ENCODE measurements at places on chromosomes 7 and 10. TPM values are rescaled to one million over a fixed set of nuclear protein-coding genes. Genes with fewer than 3 reads are reported as not detected.

DNA sequence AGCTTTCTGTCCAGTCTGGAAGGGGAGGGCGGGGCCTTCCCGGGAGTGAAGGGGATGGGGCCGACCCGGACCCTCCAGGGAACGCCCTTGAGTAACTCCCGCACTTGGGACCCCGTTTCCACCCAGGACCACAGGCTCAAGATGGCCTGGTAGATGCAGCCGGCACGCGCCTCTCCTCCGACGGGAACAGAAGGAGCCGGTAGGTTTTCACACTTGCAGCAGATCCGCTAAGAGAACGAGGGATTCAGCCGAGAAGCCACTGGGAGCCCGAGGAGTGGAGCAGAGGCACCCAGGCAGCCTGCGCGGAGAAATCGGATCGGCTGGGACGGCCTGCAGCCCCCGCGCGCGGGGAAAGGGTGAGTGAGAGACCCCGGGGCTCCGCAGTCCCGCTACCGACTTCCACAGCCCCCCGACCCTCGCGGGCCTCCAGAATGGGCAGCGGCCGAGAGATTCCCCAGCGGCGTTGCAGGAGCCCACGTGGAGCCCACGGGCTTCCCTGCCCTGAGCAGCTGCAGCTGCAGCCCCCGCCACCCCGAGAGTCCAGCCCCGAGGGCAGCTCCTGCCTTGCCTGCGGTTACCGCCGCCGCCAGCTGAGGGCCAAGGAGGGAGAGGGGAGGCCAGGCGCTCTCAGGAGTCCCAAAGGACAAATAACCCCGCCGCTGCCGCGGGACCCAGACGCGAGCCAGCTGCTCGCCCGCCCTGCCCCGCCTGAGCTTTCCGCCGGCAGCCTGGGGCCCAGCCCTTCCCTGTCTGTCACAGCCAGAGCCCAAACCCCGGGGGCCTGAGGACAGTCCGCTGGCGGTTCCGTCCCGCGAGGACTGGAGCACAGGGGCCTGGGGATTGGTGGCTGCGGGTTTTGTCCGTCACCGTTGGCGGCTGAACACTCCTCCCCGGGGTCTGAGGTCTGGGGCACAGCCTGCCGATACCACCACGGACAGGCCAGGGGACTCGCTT lies 21.8 kb downstream of the IFT22 start:
- DNase-seq: no peak

GRCh38 chr10:28930514-28931495 lies 253.5 kb downstream of the BAMBI start:
- no peak for DNase-seq

TMEM213 gene
- polyA plus RNA-seq: 49.6 TPM

COL13A1 gene
- polyA plus RNA-seq: 19.5 TPM

PTTG1IP2 gene
- polyA plus RNA-seq: not detected

DNAJC12 gene
- 15.9 TPM for polyA plus RNA-seq

- DNase-seq: no peak
Measured at GRCh38 chr10:132249824-132250375, 57.9 kb downstream of the STK32C start.

DNA sequence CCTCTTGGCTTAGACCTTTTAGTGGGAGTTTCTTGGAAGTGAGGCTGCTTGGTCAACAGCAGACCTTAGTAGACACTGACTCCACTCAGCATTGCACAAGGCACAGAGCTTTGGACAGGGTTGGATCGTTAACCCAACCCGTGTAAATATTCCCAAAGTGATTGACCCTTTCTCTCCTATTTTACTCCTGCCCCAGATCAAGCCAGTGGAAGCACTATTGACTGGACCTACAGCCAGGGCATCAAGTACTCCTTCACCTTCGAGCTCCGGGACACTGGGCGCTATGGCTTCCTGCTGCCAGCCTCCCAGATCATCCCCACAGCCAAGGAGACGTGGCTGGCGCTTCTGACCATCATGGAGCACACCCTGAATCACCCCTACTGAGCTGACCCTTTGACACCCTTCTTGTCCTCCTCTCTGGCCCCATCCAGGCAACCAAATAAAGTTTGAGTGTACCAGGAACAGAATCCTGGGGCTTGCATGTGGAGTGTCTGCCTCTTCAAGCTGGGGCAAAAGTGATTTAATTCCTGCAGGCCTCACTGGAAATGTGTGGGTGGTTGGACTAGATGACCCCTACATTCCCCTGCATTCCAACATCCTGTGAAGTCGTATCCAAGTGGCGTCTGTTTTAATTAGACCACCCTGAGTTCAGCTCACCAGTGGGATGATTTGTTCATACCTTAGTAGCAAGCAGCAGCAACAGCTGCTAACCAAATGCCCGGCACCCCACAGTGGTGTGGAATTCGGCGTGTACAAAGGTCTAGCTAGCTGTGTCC lies 7.5 kb downstream of the CPA1 start:
- DNase-seq: no peak

All from right renal pelvis (tissue), 4 donors.